ENCODE measurements at places on chromosomes 7 and 10.

DNA sequence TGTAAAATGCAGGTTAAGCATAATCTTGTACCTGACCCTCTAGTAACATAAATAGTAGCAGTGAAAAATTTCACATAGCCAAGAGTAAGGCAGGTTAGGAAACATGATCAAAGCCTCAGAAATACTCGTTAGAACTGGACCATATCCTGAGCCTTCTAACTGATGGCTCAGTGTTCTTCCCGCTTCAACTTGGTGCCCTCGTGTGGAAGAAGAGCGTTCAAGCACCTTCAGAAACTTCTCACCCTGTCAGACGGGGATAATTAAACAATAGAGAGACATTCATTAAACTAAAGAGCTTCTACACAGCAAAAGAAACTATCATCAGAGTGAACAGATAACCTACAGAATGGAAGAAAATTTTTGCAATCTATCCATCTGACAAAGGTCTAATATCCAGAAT lies 124.5 kb downstream of the MYOF start:
- no peak for DNase-seq

DNA sequence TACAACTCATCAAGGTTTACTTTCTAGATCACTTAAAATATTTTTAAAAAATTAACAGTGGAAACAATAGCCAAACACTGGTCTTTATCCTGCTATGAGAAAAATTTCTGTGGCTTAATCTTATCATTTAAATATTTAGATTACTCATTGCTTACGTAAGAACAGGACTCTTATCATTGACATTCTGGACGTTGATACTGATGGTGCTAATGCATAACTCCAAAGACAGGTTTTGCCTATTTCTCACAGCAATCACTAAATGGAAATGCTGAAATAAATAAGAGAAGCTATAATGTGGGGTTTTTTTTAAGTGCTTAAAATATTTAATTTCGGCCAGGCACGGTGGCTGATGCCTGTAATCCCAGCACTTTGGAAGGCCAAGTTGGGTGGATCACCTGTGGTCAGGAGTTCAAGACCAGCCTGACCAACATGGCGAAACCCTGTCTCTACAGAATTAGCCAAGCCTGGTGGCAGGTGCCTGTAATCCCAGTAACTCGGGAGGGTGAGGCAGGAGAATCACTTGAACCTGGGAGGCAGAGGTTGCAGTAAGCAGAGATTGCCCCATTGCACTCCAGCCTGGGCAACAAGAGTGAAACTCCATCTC lies 195.0 kb downstream of the HGF start:
- DNase-seq: no peak

DNA sequence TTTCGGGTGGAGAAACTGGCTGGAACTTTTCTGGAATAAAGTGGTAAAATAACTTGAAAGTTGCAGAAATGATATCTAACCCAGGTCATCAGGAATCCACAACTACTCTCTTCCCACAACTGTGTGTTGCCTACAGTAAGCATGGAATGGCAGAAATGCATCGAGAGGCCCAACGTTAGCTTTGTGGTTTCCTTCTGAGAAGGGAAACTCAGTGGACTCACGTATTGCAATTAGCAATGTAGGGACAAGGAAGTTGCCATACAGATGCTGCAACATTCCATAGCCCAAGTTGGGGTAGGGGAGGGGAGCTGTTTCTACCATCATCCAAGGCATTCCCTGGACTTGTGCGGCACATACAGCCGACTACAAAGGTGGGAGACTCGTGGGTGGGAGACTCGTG lies 1.9 kb downstream of the PON1 start:
- DNase-seq: no peak

GRCh38 chr10:84191106-84191505 lies 3.2 kb upstream of the CDHR1 start:
- DNase-seq: no peak

DNA sequence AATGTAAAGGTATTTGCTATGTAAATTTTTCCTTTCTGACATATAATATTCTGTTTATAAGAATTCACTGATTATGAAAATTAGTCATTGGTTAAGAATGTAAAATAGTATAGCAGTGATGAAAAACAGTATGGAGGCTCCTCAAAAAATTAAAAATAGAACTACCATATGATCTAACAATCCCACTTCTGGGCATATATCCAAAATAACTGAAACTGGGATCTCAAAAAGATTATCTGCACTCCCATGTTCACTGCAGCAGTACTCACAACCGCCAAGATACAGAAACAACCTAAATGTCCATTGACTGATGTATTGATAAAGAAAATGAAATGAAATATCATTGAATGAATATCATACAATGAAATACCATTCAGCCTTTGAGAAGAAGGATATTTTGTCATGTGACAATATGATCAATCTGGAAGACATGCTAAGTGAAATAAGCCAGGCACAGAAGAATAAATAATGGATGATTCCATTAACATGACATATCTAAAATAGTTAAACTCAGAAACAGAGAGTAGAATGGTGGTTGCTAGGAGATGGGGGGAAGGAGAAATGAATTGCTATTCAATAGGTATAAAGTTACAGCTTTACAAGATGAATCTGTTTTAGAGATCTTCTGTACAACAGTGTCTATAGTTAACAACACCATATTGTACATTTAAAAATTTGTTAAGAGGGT lies 14.0 kb downstream of the C10orf88 start:
- no peak for DNase-seq

DNA sequence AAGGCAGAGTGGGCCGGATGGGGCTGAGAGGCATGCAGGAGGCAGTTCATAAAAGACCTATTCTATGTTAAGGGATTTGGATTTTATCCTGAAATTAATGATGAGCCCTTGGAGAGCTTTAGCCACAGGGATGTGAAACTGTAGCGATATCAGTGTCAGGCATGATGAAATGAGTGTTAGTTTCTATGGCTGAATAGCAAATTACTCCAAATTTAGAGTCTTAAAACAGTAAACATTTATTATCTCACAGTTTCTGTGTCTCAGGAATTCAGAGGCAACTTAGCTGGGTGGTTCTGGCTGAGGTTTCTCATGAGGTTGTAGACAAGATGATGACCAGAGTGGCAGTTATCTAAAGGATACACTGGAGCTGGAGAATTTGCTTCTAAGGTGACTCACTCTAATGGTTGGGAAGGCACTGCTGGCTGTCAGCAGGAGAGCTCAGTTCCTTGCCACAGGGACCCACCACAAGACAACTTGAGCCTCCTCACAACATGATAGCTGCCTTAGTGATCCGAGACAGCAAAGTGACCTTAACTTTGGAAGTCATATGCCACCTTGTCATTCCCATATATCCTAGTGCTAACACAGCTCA lies 36.7 kb upstream of the SFTPD start:
- no peak for DNase-seq

Data from stimulated activated CD4-positive, alpha-beta T cell treated with anti-CD3 and anti-CD28 coated beads, Interleukin-1b, Interleukin-23, amount 100 ng/mL, for 1 hour (primary cell).